ENCODE measurements at places on chromosomes 2 and 18.

DNA sequence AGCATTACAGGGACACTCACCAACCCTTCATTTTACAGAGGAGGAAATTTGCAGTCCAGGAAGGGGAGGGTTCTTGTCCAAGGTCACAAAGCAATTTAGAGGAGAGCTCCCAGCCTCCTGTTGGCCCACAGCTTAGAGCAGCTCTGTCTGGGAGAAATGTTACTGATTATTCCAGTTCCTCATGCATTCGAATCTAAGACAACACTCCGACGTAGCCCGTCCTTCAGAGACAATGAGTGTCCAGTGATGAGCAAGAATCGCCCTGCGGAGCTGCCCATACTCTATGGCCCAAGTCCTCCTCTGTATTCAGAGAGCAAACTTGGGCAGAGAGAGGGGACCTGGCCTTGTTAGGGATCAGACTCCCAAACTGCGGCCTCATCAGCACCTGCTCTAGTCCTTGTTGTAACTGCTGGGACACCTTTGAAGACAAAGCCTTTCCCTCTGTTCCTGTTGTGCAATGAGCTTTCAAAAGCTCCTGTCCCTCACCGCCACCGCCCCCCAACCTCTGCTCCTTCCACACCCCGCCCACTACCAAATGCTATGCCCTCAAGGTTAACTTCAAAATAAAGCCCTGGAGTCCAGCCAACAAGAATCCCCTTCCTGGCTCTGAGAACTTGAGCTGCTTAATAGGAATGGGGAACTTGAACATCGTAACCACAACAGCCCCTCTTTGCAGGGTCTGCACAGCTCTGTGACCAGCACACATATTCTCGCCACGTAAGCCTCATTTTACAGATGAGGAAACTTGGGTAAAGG lies 234.8 kb upstream of the SMAD2 start:
- DNase-seq = no peak

- no peak for DNase-seq
Observed at GRCh38 chr18:31920277-31920676, 22.7 kb downstream of the TRAPPC8 start.

- DNase-seq = no peak
Observed at GRCh38 chr2:201246280-201246679, 14.1 kb upstream of the CASP8 start.

- DNase-seq = no peak
Observed at GRCh38 chr2:97737421-97738178, 24.2 kb downstream of the ZAP70 start.

DNA sequence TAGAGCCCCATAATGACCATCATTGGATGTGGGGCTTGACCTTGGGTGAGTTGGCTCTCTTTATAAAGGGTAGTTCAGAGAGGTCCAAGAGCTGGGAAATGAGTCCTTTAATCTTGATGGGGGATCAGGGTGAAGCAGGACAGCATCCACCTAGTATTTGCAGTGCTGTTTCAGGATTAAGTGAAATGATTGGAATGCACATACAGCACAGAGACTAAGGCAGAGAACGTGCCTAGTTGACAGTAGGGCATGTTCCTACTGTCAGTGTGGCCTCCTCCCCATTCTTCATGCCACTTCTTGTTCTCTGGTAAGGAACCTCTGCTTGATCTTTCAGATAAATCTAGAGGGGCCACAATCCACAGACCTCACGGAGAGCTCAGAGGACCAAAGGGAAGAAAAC lies 78.9 kb downstream of the TRIM43 start:
- no peak for DNase-seq

DNA sequence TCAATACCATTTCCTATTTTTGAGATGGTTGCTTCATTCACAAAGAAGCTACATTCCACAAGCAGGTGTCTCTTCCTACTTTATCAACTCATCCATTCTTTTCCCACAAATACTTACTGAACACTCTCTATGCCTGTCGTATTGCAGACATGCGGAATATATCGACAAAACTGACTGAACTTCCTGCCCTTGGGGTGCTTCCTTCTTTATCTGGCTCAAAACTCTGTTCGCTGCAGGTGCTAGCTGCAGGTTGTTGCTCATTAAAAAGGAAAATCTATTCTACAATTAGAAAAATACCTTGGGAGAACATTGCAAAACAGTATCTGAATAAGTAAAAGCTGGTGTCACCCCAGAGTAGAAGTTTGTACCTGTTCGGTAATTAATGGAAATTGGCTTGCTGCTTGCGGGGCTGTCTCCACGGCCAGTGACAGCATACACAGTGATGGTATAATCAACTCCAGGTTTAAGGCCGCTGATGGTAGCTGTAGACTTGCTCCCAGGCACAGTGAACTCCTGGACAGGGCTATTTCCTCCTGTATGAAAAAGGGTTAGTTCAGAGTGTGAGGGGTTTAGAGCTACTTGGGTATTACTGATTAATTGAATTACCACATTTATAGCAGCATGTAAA lies 52.1 kb downstream of the FN1 start:
- no peak for DNase-seq

DNA sequence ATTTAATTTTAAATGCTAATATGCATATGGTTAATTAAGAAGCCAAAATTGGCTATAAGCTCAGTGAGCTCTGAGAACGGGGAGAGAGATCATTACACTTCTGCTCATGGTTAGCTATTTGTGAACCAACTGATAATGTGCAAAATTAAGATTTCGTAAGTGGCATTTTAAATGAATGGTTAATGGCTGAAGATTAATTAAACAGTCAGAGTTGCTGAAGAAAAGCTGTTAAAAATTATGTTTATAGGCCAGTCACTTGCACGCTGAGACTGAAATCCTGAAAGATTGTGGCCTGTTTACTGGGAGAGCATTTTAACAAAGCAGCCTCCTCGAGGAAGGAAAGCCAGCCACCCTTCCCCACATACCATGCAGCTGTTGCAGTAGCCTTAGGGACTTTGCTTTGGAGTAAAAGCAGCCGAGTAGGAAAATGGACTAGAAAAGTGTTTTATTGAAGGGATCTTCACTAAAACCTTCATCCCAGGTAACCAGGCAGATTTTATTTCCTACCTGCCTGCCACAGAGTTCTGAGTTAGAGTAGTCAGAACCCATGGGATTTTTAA lies 218.8 kb upstream of the NRP2 start:
- DNase-seq = no peak

GRCh38 chr2:203155406-203155805 lies 83.4 kb upstream of the CYP20A1 start:
- no peak for DNase-seq

GRCh38 chr18:47149457-47150028 lies 757 bp downstream of the HDHD2 start:
- DNase-seq = no peak

DNA sequence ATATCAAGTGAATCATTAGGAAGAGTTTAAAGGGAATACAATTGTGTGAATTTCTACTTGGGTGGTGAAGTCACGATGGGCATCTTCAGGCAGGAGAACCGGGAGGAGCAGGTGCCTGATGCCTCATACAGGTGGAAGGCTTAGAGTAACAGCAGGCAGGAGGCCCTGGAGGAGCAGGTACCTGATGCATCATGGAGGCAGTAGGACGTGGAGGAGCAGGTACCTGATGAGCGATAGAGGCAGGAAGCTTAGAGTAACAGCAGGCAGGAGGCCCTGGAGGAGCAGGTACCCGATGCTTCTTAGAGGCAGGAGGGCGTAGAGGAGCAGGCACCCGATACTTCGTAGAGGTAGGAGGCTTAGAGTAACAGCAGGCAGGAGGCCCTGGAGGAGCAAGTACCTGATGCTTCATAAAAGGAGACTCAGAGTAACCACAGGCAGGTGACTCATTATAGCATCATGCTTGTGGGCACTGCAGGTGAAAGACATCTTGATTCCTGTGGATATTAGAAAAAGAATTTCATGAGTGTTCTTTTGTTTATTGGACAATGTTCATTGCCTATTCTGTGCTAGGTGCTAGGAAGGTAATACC lies 133.9 kb downstream of the ATP9B start:
- peak; percentile 21 for DNase-seq

DNA sequence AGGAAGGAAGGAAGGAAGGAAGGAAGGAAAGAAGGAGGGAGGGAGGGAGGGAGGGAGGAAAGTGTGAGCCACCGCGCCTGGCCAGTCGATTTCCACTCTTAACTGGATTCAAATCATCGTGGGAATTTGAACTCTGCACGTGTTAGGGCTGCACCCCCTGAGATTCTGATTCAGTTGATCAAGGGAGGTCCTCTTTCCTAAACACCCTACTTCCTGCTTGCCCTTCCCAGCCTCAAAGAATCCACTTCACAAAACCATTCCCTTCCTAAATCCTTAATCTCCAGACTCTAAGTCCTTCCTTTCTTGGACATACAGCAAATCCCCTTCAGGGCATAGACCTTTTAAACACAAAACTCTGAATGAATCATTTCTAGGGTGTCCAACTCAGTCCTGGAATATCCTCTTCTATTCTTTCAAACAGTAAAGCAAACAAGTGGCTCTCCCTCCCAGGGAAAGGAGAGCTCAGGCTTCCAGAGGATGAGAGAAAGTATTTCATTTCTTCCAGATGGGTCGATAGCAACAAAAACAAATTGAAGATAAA lies 68.2 kb upstream of the MBOAT2 start:
- no peak for DNase-seq

DNA sequence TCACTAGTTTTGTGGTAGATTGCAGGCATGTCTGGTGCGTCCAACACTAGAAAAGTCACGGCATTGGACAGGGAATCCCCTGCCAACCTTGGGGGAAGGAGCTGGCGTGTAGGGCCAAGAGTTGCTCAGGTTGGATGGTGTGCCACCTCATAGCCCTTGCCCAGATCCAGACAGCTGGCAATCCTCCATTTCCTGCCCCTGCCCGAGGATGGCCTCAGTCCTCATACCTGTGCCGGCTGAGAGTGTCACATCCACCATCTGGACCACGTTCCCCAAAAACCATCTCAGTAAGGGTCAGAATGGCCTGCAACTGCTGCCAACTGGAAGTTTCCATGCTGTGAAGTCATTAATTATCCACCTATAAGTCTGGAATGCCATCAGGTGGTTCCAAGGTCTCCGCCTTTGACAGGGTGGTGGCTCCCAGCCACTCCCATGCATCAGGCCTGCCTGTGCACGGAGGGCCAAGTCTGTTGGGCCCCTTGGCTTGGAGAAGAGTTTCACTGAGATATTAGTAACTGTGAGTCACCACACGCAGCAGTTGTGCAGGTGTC lies 55.0 kb downstream of the IMPA2 start:
- no peak for DNase-seq

DNA sequence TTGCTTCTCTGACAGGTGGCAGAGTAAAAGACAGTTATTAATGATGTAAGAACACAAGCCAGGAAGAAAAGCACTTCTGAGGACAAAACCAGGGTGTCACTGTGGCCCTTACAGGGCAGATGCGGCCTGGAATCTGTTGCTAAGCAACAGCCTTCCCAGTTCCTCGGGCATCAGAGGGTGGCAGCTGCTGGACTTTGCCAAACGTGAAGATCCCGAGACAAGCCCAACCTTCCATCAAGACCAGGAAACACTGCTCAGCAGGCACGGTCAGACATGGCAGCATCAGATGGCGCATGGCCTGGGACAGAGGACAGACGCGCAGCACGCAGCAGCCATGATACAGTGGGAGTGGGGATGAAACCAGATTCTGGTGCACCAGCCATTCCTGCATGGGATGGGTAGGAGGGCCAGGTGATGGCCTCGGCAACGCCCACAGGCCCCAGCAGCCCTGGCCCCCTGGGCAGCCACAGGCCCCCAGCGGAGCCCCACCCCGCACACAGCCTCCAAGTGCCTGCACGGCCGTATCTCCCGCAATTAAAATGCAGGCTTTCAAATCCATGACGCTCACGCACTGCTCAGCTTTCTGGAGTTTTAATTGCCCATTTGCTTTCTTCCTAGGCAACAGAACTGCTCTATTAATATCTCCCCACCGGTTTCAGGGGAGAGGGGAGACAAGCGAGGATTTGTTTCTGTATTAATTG lies 89.0 kb downstream of the EIPR1 start:
- DNase-seq = no peak

GRCh38 chr2:45640576-45640975 lies 10.9 kb upstream of the PRKCE start:
- no peak for DNase-seq
